A549 (cell line): ENCODE measurements at places on chromosomes 3 and 15.

- no peak for DNase-seq
Observed at GRCh38 chr15:59999612-60000112, 4.4 kb upstream of the FOXB1 start.

DNA sequence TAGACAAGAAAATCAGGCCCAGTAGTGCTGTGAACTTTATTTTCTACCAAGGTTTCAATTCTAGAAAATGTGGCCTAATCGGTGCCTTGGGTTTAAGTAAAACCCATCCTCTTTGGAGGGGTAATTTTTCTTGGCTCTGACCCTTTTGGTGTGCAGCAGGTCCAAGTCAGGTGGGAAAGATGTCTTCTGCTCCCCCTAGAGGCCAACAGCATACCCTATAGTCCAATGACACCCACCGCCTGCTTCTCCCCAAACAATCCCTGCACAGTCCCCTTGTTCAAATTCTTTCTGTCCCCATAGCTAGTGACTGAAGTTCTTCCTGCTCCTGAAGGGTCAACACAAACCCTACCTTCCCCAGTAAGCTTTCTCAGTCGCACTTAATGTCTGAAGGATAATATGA is 261.8 kb upstream of the GOLGA6L4 start:
- DNase-seq = peak; percentile 12

DNA sequence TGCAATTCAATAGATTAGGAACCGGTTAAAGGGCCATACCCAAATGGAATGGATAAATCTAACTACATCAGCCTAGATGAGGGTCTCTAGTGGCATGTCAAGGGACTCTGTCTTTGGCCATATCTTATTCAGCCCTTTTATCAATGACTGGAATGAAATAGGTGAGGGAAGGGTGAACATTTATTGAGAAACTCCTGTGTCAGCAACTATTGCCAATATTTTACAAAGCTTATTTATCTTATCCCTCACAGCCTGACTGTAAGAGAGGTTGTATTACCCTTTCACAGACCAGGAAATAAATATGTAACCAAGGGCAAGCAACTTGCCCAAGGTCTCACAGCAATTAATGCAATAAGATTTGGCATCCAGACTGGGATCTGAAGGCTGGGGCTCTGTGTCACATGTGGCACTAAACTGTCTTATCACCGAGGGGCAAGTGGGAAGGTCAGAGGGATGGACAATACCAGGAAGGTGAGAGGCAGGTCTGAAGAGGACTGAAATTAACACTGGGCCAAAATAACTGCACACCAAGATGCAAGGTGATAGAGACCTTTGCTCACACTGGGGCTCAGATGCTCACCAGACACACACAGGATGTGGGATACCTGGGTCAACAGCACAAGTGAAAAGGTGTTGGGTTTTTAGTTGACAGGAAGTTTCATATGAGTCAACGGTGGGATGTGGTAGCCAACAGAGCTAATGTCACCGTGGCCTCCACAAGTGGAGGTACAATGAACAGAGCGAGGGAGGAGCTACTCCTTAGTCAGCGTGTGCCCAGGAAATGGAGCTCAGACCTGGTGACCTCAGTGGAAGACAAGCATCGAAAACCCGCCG is 261.3 kb downstream of the RPLP1 start:
- no peak for DNase-seq

DNA sequence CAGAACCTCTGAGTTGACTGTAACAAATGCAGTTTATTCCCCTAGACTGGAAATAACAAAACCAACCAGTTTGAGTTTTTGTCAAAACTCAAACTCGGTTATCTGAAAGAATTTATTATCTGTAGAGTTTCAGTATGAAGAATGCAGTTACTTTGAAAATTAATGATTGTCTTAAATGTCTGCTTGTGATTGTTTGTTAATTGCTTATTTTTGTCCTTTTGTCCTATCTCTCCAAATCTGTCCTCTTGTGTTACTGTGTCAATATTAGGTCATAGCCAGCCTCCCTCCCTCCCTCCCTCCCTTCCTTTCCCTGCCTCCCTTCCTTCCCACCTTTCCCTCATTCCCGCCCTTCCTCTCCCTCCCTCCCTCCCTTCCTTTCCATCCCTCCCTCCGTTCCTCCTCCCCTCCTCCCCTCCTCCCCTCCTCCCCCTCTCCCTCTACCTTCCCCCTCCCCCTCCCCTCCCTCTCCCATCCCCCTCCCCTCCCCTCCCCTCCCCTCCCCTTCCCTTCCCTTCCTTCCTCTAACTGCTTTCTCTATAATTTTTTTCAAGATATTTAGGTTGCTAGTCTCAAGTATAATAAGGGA is 153.5 kb downstream of the FNDC3B start:
- no peak for DNase-seq

DNA sequence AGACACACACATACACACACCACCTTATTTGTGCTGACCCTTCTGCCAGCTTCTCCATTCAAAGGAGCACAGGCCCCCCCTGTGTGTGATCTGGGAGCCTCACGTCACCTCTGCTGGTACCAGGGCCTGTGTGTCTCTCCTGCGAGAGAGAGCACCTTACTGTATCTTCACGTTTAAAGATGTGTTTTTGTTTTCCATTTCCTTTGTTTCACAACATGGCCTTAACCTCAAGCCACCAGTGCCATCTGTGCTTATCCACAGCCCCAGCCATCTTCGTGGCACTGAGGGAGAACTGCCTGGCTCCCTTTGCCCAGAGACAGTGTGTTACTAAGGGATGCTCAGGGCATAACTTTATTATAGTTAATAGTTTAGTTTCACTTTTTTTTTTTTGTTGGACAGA is 52.3 kb downstream of the ABHD2 start:
- no peak for DNase-seq

- DNase-seq = no peak
Observed at GRCh38 chr15:33912326-33912725, 56.0 kb upstream of the CHRM5 start.

GRCh38 chr3:60207905-60208304 is 1043.3 kb downstream of the FHIT start:
- no peak for DNase-seq

GRCh38 chr3:177262396-177262795 is 65.1 kb upstream of the TBL1XR1 start:
- no peak for DNase-seq

DNA sequence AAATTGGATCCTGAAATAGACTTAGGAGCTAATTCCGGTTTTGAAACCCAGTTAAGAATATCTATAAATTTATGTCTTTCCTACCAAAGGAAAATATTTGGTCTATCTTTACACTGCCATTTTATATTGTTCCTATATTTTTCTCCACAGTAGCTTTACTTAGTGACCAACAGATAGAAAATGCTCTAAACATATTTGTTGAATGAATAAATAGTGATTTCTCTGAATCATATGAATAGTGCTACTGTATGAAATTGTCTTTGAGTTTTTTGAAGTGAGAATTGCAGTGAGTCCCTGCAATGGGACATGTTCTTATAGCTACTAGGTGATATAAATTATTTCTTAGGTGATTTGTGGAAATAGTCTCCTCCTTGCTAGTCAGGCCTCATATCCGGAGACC is 18.5 kb upstream of the EID1 start:
- no peak for DNase-seq

DNA sequence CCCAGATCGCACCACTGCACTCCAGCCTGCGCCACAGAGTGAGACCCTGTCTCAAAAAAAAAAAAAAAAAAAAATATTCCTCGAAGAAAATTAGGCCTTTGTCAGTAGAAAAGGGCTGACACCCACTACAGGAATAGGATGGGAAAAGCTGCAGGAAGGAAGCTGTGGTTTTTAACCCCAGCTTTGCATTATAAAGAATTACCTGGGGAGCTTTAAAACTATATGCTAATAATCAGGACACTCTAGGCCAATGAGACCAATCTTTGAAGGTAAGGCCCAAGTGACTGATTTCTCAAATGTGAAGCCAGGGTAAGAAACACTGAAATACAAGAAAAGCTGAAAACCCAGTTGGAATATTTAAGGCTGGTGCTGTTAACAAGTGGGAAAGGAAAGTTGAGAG is 74.3 kb downstream of the RBPMS2 start:
- no peak for DNase-seq

GRCh38 chr3:98657457-98657856 is 64.0 kb upstream of the CPOX start:
- peak; percentile 8 for DNase-seq

- DNase-seq = no peak
Observed at GRCh38 chr15:57334257-57334656, 42.0 kb upstream of the CGNL1 start.

GRCh38 chr3:35946121-35946853 is 307.0 kb downstream of the ARPP21 start:
- no peak for DNase-seq

GRCh38 chr3:142251951-142252350 is 26.6 kb upstream of the GK5 start:
- DNase-seq = no peak

DNA sequence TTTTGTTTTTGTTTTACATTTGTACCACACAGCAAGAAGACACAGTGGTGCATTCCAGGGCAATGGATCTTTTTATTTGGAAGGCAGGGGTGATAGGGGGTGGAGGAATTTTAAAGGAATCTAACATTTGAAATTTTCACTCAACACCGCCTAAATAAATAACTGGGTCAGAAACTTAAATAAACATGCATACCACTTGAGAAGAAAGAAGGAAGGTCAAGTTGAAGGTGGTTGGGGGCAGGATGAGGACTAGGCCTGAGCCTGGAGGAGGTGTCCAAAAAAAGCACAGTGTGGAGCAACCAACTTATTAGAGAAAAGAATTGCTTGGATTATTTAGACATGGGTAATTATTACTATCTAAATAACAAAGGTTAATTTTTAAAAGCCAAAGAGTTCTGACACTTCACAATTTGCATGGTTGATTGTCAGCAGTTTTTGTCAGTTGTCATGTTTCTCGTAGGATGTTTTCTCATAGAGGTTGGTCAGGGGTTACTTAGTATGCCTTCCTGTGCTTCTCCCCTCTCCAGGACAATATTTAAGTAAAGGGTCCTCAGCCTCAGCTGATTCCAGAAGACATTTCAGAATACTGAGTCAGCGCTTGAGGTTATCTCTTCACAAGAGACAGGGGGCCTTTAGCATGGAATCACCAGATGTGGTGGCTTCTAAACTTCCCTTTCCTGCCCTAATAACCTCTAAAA is 173.7 kb upstream of the SLC2A2 start:
- no peak for DNase-seq

DNA sequence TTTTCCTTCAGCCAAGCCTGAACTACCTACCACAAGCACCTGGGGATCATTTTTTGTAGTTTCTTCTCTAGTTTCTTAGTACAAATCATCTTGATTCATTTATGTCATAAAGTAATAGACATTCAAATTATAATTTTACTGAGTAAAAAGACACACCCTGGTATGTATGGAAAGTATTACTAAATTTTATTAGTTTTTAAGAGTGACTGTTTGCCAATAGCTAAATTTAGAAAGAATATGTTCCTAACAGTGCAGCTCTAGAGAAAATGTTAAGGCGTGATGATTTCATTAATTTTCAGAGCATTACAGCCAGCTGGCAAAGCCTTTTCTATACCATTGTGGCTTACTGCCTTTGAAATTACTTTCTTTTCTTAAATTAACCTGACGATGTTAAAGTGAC is 612.0 kb upstream of the KCNMB2 start:
- DNase-seq = no peak

DNA sequence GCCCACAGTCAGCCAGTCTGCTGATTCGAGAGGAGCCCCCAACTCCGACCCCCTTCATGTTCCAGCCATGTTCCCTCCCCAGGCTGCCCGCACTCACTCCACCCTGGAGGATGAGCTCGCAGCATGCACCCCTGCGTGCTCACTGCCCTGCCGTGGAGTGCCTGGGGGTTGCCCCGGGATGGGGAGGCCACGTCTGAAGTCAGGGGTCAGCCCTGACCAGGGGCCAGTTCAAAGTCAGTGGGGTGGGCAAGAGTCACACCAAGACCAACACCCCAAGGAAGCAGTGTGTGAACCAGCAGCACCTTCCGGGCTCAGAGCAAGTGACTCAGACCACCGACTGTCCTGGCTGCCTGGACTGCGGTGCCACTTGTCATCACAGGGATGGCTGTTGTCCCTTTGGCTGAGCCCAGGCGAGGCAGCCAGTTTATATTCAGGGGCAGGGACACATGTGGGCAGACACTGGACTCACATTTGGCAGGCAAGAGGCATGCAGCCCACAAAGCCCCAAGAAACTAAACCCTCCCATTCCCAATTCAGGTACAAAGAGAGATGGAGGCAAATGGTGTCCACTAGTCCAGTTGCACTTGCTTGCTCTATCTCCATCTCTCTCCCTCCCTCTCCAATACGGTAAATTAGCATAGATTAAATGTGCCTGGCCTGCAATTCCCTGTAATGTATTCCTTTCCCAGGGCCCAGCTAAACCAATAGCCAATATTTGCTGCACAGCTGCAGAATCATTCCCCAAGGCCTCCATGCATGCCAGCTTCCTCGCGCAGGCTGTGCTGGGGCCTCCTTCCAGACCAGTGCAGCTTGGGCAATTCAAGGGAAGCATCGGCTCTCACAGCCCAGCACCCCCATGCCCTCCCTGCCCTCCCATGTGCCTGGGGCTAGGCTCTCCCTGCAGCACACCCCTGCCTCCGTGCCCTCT is 135.7 kb upstream of the IQSEC1 start:
- DNase-seq = no peak

DNA sequence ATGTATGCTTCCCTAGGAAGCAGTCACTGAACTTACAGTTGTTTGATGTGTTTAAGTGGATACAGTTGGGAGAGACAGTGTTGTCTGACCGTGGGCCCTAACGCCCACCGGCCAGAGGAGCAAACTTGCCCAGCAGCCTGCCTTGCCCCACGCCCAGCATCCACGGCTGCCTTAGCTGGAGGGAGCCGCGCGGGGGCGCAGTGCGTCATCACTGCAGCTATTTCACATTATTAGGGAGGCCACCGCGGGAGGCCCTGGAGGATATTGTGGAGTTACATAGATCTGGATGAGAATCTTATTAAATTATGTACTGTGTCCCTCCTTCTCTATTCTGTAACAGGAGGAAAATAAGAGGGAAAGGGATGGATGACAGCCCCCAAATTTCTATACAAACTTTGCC is 267.2 kb downstream of the GABRG3 start:
- DNase-seq = no peak

DNA sequence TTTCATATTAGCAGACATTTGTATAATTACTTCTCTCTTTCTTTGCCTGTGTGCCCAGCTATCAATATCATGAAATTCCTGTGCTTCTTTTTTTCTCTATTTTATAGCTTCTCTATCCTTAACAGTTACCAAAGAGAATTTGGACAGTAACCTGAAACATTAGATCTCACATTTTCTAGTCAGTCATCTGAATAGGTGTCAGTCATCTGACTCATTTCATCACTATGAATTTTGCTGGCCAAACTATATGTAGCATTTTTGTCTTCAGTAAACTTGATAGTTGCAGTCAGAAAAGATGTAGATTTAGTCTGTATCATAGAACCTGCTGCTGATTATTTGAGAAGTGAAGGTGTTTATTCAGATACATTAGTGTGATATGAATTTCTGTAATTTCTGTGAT is 52.6 kb downstream of the HMG20A start:
- no peak for DNase-seq

- no peak for DNase-seq
Observed at GRCh38 chr3:101858464-101859030, 9.2 kb downstream of the NFKBIZ start.

DNA sequence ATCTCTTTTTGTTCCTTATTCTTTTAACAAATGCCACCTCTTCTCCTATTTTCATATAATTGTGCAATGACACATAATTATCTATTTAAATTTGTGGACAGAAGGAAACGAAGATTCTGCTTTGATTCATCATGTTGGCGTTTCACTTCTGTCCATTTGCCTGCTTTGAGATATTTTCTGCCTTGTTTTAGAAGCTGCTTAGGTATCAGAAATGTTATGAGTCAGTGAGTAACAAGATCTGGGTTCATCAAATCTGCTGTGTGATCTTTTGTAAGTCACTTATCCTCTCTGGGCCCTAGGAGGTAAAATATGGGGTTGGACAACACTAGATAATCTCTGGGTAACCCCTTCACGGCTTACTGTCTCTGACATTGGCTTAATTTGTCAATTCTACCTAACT is 7.3 kb upstream of the MINDY4B start:
- DNase-seq = no peak
